Renal cortex interstitium (tissue), 15 donors: ENCODE measurements at places on chromosomes 7 and 10. TPM values are rescaled to one million over a fixed set of nuclear protein-coding genes. Genes with fewer than 3 reads are reported as not detected.

Gene ITIH5
- polyA plus RNA-seq = 24.6 TPM

Gene DEPP1
- 10.6 TPM for polyA plus RNA-seq

Gene BLNK
- 36.3 TPM for polyA plus RNA-seq

Gene PLEKHA1
- polyA plus RNA-seq = 80.9 TPM

Gene TMEM213
- 39.7 TPM for polyA plus RNA-seq

Gene SLC18A3
- polyA plus RNA-seq = not detected

Gene KCNH2
- 20.2 TPM for polyA plus RNA-seq

Gene CALML3
- not detected for polyA plus RNA-seq

Gene TUBAL3
- polyA plus RNA-seq = 0.17 TPM

Gene MLLT10
- 51.5 TPM for polyA plus RNA-seq

DNA sequence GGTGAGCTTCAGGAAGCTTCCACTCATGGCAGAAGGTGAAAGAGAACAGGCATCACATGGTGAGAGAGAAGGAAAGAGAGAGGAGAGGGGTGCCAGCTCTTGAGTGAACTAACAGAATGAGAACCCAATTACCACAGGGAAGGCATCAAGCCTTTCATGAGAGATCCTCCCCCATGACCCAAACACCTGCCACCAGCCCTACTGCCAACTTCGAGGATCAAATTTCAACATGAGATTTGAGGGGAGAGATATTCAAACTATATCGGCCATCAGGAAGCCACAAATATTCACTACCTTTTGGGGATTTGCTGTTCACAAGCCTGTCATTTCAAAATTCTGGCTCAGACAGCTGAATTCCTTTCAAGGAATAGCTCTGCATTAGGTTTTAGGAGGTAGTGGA is 39.9 kb upstream of the SMNDC1 start:
- no peak for DNase-seq

DNA sequence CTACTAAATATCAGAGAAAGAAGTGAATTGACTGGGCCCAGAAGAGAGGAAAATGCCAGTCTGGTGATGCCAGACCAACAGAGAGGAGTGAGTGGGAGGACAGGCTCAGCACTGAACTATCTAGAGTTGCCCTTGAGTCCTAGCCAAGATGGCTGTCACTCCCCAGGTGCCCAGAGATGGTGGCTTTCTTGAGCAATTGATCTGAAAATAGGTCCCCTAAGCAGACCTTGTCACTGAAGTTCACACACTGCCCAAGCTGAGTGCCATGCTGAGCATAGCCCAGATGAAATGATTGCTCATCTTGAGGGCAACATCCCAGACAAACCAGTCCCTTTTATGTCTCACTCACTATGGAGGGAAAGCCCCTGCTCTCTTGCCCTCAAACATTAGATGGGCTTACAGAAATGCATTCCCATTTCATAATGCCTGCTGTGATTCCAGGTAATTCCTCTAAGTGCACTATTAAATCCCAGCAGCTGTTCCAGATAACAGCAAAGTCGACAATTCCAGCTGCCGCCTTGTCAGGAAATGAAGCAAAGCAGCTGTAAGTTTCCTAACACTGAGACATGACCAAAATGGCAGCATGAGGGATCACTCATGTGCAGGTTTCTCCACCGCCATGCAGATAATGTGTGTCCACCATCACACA is 329.4 kb downstream of the KCNMA1 start:
- peak; percentile 40 for DNase-seq

DNA sequence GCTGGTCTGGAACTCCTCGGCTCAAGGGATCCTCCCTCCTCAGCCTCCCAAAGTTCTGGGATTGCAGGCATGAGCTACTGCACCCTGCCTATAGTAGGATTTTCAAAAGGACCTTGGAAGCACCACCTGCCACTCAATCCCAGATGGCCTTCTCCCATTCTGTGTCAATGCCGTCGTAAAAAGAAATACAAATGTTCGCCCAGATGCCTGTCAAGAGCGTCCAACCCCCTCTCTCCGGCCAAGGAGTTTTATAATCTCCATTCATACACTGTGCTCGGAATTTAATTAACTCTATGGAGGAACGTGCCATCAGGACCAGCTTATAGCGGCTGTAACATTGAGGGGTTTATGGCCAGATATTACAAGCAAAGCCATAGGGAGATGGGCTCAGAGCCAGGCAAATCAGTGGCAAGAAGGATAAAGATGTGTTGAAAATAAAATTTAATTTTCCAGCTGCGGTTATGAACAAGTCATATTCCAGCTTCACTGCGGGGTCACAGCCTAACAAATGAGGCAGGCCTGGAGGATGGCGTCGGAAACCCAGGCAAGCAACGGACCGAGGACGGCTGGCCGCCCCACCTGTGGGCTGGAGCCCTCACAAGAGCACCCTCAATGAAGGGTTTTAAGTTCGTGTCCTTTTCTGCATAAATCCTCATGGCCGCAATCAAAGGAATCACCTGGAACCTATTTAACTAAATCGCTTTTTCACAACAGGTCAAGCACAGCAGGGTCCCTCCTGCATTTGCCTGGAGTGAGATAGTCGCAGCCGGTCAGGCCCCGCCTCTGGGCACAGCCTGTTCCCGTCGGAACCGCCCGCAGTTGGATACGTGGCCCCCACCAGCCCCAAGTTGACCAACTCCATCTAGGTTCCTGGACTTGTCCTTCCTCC is 374.5 kb upstream of the FOXK1 start:
- no peak for DNase-seq

- no peak for DNase-seq
Measured at GRCh38 chr7:93146472-93147141, 1.6 kb downstream of the SAMD9L start.

DNA sequence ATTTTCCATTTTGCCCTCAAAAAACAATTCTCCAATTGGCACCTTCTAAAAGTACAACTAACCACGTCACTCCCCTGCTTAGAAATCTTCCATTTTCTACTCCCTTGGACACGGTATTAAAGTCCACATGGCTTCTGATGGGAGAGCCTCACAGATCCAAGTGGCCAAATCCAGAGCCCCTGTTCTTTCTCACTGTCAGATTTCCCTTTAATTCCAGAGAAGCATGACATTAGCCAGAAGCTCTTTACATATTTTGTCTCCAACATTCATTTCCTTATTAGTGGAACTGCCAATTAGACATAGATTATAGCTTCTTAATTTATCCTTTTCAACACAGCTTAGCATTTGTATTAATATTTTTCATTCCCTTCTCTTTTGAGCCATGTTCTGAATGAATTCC is 118.7 kb downstream of the ELMO1 start:
- no peak for DNase-seq

DNA sequence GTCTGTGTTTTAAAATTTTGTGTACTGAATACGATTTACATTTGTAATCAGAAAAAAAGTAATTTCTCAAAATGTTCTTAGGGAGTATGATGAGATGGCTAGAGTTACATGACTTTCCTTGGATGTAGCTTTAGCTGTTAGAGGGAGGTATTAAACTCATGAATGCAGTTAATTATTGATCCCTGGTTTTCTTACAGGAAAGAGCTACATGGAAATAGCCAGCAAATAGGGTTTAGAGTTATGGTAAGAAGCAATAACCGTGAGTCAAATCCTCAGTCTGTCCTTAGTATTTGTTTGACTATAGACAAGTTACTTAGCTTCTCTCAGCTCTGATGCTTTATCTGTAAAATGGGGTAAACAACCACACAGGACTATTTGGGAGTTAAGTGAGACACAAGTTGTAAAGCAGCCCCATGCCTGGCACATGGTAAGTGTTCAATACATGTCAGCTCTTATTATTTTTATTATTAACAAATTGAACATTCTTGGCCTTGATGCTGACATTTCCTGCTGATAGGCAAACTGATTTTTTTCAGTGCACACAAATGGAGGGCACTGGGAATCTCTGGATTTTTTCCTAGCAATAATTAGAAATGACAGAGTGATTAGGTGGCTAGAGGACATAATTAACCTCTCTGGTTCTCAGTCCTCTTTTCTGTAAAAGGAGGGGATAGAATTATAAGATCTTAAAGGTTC is 204.5 kb upstream of the PHYHIPL start:
- no peak for DNase-seq

DNA sequence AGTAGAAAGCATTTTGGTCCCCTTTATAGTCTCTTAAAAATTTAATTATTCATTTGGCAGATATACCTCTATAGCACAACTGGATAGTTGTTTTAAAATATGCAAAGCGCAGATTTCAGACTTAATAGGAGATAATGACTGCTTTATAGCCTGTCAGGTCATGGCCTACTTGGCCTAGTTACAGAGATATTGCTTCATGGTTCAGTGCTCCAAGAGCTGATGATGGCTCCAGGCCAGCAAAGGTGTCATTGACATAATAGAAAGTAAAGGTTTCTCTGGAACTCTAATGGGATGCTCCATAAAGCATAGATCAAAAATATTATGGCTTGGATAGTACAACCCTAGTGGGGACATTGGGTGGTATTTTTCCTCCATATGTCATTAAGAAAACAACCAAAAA is 285.7 kb downstream of the NXPH1 start:
- no peak for DNase-seq
